ENCODE measurements at places on chromosomes 4 and X.
A peak's percentile ranks its signal among the peaks of the same experiment; 100 is the strongest.

- no peak for DNase-seq
These were observed 14.1 kb downstream of the RNF212 start for GRCh38 chr4:1099270-1099669.

DNA sequence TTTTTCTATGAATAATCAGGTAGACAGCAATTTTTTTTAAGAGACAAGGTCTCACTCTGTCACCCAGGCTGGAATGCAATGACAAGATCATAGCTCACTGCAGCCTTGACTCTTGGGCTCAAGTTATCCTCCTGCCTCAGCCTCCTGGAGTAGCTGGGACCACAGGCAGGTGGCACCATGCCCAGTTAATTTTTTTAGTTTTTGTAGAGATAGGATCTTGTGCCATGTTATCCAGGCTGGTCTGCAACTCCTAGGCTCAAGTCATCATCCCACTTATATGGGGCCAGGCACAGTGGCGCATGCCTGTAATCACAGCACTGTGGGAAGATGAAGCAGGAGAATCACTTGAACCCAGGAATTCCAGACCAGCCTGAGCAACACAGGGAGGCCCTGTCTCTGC, 26.8 kb downstream of the AFAP1 start:
- no peak for DNase-seq

- DNase-seq, result peak; percentile 49
These were observed 105.8 kb upstream of the EGFL6 start for GRCh38 chrX:13463608-13464007.

- DNase-seq, result no peak
These were observed 583.9 kb downstream of the BCOR start for GRCh38 chrX:39513836-39514235.

DNA sequence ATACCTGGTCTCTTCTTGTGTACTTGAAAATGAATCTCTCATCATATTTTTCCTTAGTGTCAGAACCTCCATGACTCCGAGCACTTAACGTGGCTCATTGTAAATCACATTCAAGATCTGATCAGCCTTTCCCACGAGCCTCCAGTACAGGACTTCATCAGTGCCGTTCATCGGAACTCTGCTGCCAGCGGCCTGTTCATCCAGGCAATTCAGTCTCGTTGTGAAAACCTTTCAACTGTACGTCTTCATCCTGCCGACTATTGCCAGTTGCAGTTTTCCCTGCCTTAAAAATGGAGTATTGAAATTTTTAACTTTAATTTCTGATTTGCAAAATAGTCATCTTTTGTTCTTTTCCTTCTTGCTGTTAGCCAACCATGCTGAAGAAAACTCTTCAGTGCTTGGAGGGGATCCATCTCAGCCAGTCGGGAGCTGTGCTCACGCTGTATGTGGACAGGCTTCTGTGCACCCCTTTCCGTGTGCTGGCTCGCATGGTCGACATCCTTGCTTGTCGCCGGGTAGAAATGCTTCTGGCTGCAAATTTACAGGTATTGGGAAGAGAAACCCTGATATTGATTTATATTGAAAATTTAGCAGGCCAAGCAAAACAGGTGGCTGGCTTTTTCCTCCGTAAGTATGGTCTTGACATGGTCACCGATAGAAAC, 42.4 kb upstream of the MSANTD1 start:
- no peak for DNase-seq

DNA sequence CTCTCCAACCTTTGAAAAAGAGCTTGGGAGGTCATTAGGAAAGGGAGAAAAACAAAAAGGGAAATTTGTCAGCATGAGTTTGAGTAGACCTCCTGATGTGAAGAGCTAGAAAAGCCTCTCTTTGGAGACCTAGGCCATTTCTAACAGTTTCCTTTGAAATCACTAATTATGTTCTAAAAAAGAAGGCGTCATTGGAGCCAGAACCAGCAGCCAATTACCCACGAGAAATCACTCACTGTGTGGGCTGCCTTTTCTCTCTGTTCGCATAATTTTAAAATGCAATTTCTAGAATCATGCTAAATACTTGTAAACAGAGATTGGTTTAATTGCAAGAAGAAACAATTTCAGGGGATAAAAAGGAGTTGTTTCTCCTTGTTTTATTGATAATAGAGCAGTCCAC, 246.3 kb upstream of the GATB start:
- DNase-seq, result no peak

DNA sequence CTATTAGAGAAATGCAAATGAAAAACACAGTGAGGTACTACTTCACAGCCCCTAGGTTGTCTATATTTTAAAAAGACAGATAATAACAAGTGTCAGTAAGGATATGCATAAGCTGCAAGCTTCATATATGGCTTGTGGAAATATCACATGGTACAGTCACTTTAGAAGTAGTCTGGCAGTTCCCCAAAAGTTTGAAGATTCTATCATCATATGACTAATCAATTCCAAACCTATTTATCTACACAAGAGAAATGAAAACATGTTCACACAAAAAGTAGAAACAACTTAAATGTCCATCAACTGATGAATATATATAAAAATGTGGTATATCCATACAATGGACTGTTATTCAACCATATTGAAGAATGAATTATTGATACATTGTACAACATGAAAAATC, 185.8 kb upstream of the STK26 start:
- DNase-seq, result no peak

GRCh38 chr4:158540125-158540907, 18.6 kb downstream of the RXFP1 start:
- DNase-seq, result no peak

- no peak for DNase-seq
These were observed 552.0 kb downstream of the STIM2 start for GRCh38 chr4:27412613-27413012.

DNA sequence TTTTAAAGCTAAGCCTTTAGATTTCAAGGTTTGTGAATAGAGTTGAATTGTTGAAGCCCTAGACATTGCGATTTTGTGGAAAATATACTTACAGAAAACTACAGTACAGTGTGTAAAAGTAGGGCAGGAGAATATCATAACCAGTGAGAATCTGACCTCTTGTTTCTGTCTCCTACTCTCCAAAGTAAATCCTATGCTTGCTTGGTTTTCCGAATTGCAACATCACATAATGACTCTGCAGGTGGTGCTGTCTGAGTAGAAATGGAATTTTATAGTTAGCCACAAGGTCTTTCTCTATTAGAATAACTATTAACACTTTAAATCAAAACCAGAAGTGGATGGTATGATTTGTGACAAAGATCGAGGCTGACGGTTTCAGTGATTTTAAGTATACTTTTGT, 505.6 kb downstream of the RAPGEF2 start:
- DNase-seq, result no peak

DNA sequence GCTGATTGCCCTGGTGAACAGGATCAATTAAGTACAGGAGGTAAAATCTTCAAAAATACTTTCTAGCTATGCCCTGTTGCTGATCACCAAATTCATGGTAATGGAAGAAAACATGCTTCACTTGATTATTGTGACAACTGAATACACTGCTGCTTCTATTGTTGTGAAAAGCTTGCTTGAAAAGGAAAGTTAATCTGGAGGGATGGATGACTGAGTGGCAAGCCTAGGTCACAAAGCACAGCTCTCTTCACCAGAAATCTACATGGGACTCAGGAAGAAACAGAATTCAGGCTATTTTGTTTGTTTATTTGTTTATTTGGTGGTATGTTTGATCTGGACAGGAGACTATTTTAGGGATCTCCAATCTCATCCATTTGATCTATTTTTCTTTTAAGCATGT, 182.0 kb downstream of the MGST2 start:
- DNase-seq, result no peak

- DNase-seq, result no peak
These were observed 17.3 kb upstream of the TMEM192 start for GRCh38 chr4:165129924-165130323.

DNA sequence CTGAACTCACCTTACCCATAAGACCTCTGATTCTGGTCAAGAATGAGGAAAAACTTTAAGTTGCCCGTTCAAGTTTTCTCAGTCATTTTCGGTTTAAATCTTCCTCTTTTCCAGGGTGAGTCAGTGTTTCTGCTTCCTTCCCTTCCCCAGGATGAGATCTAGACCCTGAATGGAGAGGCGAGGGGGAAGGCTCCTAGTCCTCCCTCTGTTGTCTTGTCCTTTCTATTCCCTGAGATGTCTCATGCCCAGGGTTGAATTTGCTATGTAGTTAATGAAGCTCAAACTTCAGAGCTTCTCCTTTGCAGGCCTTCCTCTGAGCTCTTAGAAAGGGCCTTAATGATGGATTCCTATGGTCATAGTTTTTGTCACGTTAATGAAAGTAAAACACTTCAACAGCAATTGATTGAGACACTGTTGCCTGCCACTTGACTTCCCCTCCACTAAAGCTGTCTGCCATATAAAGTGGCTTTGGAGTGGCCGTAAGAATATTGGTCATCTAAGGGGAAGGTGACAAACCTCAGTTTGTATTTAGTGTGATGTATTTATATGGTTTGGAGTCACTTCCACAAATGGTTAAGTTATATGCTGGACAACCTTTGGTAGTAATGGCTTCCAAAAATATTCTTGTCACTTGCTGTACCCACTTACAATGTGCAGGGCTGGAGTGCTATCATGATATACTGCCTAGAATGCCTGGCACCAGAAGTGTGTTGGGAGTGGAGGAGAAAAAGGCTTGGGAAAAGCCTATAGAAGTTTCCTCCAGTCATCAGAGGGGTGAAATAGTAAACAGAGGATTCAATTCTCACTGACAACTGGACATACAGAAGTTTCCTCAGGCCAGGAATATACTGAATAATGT, 24.3 kb upstream of the GPRIN3 start:
- DNase-seq, result no peak

GRCh38 chrX:47936224-47936939, 67.4 kb downstream of the ZNF182 start:
- no peak for DNase-seq

- DNase-seq, result peak; percentile 59
These were observed 72.1 kb downstream of the PRSS12 start for GRCh38 chr4:118280501-118281218.

DNA sequence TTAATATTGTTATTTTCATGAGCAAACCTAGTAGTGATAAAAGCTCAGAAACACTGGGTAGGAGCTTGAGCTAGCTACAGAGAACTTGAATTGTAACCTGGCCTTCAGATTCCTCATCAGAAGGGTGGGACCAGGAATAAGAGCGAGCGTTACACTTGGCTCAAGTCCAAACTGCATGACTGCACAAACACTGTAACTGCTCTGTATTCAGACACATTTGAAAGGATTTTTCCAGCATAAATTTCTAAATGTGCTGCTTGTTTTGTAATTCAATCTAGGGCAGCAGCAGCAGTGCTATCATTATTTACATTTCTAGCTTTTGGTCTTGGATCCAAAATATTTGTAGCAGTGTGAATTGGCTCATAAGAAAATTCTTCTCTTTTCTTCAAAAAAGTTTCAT, 133.0 kb upstream of the TMLHE start:
- DNase-seq, result no peak

- DNase-seq, result no peak
These were observed 12.2 kb downstream of the DOCK11 start for GRCh38 chrX:118507766-118508165.

- no peak for DNase-seq
These were observed 39.0 kb downstream of the GUCY1A1 start for GRCh38 chr4:155705664-155706063.

DNA sequence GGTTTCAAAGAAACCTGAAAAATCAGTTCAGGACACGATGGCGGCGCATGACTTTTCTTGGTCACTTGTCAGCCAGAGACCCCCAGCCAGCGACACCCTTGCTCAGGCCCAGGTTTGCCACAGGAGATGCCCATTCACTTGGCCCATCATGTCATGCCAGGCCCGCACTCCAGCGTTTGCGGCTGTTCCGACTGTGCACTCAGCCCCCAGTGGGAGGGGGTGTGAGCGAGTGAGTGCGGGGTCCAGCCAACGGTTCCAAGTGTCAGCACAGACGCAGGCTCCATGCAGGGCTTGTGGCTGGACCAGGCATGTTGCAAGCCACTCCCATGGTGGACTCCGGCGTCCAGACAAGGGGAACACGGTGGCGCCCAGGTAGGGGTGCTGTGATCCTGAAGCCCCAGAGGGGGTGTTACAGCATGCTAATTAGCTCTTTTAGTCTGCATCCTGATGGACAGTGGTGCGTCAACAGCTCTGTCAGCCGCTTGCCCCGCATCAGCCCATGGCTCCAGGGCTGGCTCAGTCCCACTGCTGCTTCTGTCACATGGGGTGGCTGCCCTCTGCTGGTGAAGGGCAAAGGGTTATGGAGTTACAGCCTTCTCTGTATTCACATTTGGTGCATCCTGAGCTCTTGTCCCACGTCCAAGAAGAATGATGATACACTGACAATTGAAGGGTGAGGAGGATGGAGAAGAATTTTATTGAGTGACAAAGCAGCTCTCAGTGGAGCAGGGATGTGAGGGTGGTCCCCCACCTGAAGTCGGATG, 3.7 kb upstream of the MAEA start:
- DNase-seq, result no peak

DNA sequence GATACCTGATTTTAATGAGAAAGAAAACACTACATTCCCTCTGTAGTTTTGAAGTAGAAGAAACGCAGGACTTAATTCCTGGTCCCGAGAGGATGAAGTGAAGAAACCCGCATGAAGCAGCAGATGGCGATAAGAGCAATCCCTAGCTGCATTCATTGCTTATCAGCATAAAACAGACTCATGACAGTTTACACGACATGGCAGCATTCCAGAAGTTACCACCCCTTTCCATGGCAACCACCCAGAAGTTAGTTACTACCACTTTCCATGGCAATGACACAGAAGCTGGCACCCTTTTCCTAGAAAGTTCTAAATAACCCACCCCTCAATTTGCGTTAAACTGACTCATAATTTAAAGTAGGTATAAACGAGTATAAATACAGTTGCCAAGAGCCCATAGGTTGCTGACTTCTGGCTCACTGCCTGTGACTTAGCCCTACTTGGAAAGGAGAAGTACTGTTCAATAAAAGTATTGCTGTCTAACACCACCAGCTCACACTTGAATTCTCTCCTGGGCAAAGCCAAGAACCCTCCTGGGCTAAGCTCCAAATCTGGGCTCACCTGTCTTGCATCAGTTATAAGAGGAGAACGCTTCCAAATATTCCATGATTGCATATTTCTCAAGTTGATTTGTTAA, 5.5 kb upstream of the XAGE2 start:
- DNase-seq, result no peak

- no peak for DNase-seq
These were observed 124.9 kb downstream of the INPP4B start for GRCh38 chr4:142721187-142721586.

- DNase-seq, result no peak
These were observed 14.1 kb downstream of the PSAPL1 start for GRCh38 chr4:7420661-7421040.

- no peak for DNase-seq
These were observed 98.9 kb downstream of the SPRY1 start for GRCh38 chr4:123495530-123495929.
